ENCODE measurements at places on chromosomes 5 and 9.

DNA sequence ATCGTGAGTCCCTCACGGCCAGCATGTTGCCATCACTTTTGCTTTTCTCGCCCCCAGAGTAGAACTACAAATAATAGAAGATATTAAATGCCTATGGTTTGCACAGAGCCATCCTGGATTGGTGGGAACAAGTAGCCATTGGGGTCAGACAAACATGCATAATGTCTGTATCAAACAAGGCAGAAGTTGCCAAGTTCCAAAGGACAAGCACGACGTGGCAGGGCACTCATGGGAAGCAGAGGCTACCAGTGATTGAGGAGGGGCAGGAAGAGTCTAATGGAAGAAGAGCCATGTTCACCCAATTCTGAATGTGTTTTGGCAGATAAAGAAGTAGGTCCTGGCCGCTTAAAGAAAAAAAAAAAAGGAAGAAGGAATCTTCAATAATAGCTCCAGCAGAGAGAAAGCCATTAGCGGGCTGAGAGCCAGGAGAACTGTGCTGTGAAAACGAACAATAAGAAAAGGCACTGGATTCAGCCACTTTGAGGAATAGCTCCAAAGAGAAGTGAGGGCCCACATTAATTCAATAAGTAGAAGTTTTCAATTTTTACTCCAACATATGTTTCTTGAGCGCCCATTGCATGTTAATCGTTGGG is 153.7 kb upstream of the ADCY2 start:
- DNase-seq: no peak

- DNase-seq: no peak
These were observed 460.4 kb upstream of the RORB start for GRCh38 chr9:74036549-74037231.

DNA sequence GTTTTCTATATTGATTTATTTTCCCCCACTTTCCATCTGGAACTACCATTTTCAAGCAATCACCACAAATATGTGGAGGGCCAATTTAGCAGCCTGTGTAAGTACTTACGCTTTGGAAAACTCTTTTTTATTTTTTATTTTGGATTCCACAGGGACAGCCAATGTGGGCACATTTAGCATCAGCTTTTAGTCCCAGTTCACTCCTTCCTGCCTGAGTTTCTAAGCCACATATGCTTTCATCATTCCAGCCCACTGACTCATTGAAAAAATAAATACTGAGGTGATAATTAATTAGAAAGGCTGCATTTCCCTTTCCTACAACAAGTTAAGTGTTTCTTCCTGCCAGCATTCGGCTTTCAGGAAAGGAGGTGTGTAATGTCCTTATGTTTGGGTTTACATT is 76.8 kb downstream of the TMEM167A start:
- DNase-seq: no peak

DNA sequence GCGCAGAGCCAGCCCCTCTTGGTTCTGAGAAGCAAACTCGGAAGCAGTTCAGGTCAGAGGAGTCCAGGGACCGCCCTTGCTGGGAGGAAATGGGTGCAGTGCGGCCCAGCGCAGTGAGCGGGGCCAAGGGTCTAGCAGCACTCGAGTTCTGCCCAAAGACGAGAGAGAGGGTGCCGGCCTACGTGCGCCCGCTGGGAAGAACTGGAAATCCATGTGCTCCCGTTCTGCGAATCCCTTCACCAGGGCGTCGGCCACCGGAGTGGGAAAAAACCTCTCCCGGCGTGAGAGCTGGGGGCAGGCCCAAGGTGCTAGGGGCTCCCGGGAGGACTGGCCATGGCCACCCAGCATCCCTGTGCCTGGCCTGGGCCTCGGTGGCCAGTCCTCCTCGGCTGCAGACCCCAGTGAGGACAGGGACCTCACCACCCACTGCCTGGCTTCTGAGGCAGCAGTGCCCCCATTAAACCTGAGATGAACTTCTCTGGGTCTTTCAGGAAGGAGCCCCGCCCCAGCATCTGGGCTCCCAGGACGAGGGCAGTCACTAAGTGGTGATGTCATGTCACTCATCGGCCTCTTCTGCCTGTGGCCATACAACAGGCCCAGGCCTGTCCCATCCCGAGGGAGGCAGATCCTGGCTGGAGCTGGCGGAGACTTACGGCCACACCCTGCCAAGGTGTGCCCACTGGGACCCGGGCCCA is 10.6 kb downstream of the TMEM250 start:
- DNase-seq: no peak

- DNase-seq: no peak
These were observed 219.3 kb downstream of the KCNN2 start for GRCh38 chr5:114581136-114581535.

Data from GM03348 (cell line).